ENCODE measurements at places on chromosomes 1 and 21.

DNA sequence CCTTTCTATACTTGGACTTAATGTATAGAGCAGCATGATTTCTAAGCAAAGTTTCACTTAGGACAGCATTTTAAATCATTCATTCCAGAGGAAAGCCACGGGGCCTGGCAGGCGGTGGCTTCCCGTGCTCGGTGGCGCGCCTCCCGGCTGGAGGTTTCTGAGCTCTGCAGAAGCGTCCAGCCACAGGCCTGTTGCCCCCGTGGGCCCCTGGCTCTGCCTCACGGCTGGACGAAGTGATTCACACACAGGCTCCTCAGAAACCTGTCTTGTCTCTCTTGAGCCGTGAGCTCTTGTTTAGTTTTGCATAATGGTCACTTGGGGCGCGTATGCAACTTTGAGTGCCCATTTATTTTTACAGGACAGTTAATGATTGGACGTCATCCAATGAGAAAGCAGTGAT, 22.1 kb upstream of the DIP2A start:
- no peak for DNase-seq

DNA sequence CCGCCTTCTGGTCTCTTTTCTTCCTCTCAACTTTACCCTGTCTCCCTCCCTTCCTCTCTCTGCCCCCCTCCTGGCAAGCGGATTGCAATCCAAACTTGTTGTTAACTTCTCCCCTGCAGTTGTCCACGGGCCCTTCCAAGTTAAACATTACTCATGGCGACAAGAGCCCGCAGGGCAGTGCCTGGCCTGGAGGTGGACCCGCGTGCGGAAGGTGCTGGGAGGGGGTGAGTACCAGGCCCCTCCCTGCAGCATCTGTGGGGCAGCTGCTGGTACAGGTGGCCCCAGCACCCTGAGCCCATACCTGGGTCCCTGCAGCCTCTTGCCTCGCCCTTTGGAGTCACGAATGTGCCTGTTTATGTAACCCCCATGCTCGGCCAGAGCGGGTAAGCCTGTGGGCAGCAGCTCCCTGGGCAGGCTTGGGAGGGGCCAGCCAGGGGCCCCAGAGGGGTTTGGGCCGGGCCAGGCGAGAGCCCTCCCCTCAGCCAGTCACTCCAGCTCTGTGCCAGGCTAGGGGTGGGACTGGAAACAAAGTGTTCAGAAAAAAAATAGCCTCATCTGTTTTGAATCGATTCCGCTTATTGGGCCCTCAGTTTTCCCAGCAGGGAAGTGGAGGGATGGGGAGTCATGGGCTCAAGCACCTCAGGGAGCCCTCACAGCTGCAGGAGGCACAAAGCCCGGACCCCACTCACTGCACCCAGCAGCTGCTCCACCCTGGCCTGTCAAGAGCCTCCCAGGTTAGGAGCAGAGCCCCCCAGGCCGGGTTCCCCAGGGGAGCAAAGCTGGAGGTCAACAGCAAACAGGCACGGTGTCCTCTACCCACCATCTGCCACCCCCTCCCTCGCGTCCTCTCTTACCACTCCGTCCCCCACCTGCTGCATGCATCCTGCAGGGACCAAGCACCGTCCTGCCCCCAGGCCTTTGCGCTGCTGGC, 14.0 kb upstream of the FAAP20 start:
- peak; percentile 90 for DNase-seq

- no peak for DNase-seq
These were observed 3.4 kb downstream of the RIPK4 start for GRCh38 chr21:41763398-41763931.

GRCh38 chr1:111570781-111571181, 48.8 kb upstream of the RAP1A start:
- no peak for DNase-seq

DNA sequence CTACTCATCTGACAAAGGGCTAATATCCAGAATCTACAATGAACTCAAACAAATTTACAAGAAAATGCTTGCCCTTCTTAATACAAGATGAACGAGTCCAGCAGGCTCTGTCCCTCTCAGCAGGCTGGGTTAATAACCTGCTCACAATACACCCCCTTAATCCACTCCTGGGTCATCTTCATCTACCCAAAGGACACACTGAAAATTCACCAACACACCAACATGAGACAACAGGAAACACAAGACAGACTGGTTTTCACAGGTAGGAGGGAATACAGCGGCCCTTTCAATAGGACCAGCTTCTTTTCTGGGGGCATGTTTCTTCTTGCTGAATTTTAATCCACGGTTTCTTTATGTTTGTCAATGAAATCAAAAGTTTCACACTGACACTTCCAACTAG, 44.6 kb downstream of the SUSD4 start:
- no peak for DNase-seq

GRCh38 chr21:46021978-46022544, 40.5 kb downstream of the COL6A1 start:
- DNase-seq, result no peak

- DNase-seq, result no peak
These were observed 24.9 kb downstream of the VANGL1 start for GRCh38 chr1:115666702-115667101.

- DNase-seq, result no peak
These were observed 114.4 kb downstream of the CENPF start for GRCh38 chr1:214717351-214717750.
